Kidney (tissue), 22 donors: ENCODE measurements at places on chromosomes 4 and X. TPM values are rescaled to one million over a fixed set of nuclear protein-coding genes. Genes with fewer than 3 reads are reported as not detected.

UCP1 gene
- not detected for total RNA-seq

RBMXL3 gene
- total RNA-seq, result not detected

- DNase-seq, result no peak
Observed at GRCh38 chr4:111959222-111959621, 186.0 kb upstream of the FAM241A start.

DNA sequence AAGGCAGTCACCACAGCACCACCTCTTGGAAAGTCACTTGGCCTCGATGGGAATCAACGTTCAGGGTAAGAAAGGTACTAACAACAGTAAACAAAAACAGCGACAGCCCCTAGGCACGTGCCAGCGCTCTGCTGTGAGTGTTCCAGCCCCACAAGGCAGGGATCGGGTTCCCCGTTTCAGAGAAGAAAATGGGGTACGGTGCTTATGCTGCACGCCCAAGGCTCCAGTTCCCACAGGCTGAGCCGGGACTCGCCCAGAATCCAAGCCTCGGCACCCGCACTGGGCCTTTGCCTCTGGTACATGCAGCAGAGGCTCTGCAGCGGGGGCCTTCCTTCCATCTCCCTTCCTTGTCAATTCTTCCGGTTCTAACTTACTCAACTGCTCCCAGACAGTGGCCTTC lies 37.3 kb downstream of the WDR1 start:
- no peak for DNase-seq

GRCh38 chr4:123553733-123554637 lies 157.4 kb downstream of the SPRY1 start:
- DNase-seq, result peak; percentile 22

DNA sequence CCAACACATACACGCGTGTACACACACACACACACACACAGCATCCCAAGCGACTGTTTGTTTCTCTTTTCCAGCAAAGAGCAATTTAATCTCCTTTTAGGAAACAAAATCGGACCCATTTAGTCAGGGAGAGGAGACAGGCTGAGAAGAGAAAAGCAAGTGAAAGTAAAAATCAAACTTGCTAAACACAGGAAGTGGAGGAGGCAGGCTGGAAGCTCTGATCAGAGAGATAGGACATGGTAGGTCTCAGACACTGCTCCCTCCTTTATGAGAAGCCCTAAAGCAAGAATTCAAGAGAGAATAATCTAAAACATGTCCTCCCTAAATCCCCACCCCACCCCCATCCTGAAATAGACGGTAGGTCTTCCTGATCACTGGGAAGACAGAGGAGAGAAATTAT lies 62.3 kb downstream of the GPC3 start:
- DNase-seq, result no peak

CTBP1 gene
- 170 TPM for total RNA-seq

GRCh38 chrX:109934434-109934833 lies 68.5 kb upstream of the TMEM164 start:
- no peak for DNase-seq

- peak; percentile 72 for DNase-seq
Observed at GRCh38 chr4:110617646-110618580, 5.0 kb downstream of the PITX2 start.

DNA sequence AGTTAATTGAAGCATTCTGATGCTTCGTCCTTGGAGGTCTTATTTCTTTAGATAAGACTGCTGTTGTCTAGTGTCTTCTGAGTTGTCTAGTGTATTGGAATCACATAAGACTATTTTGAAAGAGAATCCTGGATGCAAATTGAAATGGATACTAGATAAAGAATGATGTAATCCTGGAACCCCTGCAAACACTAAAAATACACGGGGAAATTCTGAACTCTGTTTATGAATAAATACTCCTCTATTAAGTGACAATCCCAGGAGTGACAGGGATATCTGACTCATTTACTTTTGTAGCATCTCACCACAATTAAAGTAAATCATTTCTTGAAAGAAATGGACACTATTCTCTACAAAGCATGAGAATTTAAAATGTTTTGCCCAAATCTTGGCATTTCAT lies 968 bp downstream of the ASB11 start:
- no peak for DNase-seq

DNA sequence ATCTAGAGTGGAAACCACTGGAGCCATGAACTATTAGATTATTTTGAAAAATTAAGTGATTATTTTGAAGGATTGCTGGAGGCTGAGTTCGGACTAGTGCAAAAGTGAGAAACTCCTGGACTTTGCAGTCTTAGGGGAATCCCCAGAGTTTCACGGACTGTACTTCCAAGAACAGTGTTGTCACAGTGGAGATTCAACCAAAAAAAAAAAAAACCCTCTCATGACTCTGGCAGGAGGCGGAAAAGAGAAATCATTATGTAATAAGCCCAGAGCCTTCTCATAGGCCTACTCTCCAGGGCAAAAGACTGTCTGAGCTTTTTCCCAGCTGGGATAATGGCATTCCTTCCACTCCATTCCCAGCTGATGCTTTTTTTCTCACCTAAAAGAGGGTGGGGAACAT lies 16.8 kb upstream of the C4orf51 start:
- DNase-seq, result no peak

DNA sequence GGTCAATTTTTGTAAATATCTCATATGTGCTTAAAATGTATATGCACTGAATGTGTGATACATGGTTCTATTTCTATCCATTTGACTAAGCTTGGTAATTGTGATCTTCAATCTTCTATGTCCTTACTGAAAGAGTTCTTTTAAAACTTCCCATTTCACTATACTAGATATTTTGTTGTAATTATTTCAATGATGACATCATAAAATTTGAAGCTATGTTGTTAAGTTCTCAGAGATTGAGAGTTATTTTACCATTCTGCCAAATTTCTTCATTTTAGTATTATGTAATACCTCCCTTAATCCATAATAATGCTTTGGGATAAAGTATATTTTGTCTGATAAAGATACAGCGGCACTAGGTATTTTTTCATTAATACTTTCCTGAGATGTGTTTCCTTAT lies 1307.3 kb downstream of the RPA4 start:
- no peak for DNase-seq
